RCC 7860 (cell line): ENCODE measurements at places on chromosomes 12 and 14.

- DNase-seq, result peak; percentile 34
Observed at GRCh38 chr14:75711105-75711795, 50.2 kb downstream of the TTLL5 start.

DNA sequence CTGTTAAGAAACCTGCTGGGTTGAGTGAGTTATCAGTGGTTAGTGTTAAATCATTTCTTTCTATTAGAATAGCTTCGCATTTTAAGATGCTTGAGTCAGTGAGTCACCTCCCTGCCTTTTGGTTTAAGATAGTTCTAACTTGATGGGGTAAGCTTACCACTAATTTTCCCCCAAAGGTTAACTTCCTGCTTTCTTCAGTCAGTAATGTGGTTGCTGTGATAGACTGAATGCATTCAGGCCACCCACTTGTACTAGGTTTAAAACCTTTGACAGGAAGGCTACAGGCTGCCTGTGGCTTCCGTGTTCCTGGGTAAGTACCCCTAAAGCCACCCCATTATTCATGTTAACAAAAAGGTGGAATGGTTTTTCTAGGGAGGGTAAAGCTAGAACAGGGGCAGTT, 25.3 kb downstream of the CLEC2A start:
- DNase-seq, result no peak

DNA sequence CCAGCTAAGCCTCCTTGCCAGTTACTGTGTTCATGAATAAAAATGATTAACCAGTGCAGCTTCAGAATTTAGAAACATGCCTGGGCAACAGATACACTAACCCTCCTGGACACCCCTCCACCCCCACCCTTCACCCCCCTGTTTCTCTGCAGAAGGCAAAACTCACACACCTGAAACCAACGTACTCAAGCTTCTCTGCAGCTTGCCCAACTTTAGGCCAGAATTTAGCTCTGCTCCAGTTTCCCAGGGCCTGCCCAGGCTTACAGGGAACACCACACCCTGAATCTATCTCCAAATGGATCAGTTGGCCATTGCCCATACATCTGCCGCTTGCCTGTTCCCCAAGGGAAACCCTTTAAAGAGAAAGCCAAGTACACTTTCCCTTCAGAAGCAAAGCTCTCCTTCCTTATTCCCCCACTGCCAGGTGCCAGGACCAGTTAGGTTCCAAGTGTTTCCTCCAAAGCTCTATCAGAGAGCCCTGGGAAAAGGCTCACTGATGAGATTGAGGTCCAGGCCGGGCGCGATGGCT, 1.8 kb upstream of the SPPL3 start:
- DNase-seq, result no peak

DNA sequence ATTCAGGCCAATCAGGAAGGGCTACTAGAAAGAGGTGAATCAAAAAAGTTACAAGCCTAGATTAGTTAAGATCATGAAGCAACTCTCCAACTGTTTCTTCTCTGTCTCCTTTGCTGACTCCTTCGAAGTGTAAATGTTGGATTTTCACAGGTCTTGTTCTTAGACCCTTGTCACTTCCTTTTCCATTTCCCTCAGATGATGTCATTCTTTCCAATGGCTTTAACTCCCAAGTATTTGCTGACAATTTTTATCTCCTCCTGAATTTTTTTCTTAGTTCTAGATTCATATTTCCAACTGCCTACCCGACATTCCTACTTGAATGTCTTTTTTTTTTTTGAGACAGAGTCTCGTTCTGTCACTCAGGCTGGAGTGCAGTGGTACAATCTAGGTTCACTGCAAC, 10.8 kb downstream of the GAS2L3 start:
- DNase-seq, result no peak

DNA sequence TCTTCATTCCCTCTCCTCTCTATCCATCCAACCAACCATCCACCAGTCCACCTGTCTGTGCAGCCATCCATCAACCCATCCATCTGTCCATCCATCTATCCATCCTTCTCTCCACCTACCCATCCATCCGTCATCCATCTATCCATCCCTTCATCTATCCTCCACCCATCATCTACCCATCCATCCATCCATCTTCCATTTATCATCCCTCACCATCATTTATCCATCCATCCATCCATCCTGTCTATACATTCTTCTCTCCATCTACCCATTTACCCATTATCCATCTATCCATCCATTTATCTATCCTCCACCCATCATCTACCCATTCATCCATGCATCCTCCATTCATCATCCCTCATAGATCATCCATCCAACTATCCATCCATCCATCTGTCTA, 24.4 kb downstream of the AACS start:
- DNase-seq, result no peak

- DNase-seq, result no peak
Observed at GRCh38 chr12:123119808-123120207, 31.1 kb downstream of the PITPNM2 start.

- DNase-seq, result no peak
Observed at GRCh38 chr14:105126981-105127329, 41.6 kb downstream of the JAG2 start.

- no peak for DNase-seq
Observed at GRCh38 chr12:71237128-71237527, 79.3 kb upstream of the TSPAN8 start.

GRCh38 chr12:104951759-104952509, 6.2 kb downstream of the SLC41A2 start:
- no peak for DNase-seq

DNA sequence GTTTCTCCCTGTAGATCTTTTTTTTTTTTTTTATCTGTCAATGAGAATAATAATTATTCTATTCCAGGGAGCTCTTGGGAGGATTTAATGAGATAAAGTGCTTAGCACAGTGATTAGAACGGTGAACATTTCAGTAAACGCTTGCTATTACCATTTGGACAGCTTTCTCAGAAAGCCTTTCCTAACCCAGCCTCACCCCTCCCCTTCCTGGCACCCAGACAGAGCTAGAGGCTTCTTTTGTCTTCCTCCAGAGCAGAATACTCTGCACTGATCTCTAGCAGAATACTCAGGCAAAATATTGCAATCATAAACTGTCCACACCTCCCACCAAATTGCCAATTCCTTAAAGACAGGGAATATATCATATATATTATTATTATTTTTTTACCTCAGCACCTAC, 66.6 kb downstream of the ERGIC2 start:
- no peak for DNase-seq

DNA sequence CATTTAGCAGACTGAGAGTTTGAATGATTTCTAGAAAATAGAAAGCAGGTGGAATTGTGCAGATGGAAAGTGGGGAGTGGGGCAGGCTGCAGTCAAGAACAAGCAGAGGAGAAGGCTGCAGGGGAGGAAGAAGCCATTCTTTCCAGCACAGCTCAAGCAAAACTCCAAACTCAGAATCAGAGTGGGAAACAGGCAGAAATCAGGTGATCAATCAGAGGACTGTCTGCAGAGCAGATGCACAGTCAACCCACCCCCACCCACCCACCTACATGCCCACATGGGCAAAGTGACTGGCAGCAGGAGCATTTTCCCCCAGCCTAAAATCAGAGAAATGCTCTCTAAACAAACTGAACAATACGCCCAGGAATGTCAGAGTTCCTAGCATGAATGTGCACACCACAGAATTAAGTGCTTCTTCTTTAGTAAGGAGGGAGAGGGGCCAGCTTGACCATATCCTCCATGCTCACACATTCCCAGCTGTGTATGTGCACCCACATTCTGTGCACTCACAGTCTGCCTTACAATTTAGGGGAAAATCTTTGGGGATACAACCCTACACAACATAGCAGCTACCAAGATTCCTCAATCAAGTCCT, 194.1 kb upstream of the PLEKHA5 start:
- no peak for DNase-seq

GRCh38 chr12:124496584-124496983, 70.8 kb downstream of the NCOR2 start:
- DNase-seq, result no peak

GRCh38 chr12:62044450-62045135, 215.6 kb upstream of the USP15 start:
- DNase-seq, result no peak

DNA sequence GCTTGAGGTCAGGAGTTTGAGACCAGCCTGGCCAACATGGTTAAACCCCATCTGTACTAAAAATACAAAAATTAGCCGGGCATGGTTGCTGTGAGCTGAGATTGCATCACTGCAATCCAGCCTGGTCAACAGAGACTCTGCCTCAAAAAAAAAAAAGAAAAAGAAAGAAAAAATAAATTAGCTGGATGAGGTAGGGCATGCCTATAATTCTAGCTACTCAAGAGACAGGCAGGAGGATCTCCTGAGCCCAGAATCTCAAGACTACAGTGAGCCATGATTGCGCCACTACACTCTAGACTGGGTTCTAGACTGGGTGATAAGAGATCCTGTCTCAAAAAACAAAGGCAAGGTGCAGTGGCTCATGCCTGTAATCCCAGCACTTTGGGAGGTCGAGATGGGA, 16.9 kb downstream of the PPP4R3A start:
- DNase-seq, result no peak

DNA sequence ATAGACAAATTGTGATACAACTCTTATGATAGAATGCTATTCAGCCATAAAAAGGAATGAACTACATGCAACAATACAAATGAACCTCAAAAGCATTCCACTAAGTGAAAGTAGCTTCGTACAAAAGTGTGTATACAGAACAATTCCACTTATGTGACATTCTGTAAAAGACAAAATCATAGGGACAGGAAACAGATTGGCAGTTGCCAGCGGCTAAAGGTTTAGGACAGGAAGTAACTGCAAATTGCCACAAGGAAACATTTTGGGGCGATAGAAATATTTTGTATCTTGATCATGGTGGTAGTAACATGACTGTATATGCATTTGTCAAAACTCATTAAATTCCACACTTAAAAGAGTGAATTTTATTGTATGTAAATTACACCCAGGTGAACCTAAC, 113.4 kb downstream of the CAPZA3 start:
- DNase-seq, result no peak

- DNase-seq, result no peak
Observed at GRCh38 chr12:96130396-96131059, 63.6 kb upstream of the ELK3 start.

DNA sequence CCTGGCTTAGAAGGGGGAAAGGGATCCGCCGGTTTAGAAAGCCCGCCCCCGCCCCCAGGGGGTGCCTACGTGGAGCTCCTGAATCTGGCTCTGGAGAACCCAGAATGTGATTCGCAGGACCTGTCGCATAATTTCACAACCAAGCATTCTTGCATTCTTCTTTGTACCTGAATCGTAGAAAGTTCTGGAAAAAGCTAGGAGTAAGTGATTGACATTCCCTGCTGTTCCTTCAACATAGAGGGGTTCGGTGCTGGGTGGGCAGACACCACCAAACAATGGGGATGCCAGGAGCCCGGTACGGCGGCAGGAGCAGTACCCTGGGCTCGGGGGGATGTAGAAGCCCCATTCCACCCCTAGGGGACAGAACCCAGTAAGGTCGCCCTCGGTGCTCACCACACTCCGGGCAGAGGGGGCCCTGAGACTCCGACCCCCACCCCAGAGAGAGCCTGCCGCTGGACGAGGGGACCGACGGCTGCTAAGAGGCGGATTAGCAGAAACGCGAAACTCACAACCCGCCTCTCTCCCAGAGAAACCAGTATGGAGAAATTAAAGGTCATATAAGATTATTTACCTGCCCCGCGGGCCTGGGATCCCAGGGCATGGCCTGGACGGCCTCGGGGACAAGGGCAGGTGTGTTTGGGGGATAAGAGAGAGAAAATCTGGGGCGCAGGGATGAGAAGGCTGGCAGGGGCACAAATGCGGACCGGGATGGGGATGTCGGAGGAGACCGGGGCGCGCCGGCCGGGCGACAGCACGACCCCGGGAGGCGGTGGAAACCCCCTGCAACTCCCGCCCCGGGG, 520 bp downstream of the CSRP2 start:
- no peak for DNase-seq

- no peak for DNase-seq
Observed at GRCh38 chr14:67265131-67265530, 23.9 kb downstream of the PALS1 start.

DNA sequence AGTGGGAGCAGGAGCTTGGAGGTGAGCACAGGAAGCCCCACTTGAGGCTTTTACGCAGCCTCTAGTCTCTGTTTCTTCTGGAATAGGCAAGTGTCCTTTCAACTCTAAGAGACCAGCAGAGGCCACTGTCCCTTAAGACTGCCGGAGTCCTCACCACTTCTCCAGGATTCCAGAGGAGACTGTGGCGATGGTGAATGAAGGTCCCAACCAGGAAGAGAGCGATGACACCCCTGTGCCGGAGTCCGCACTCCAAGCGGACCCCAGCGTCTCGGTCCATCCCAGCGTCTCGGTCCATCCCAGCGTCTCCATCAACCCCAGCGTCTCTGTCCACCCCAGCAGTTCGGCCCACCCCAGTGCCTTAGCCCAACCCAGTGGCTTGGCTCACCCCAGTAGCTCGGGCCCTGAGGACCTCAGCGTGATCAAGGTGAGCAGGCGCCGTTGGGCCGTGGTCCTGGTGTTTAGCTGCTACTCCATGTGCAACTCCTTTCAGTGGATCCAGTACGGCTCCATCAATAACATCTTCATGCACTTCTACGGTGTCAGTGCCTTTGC, 442 bp downstream of the FLVCR2 start:
- DNase-seq, result peak; percentile 4

DNA sequence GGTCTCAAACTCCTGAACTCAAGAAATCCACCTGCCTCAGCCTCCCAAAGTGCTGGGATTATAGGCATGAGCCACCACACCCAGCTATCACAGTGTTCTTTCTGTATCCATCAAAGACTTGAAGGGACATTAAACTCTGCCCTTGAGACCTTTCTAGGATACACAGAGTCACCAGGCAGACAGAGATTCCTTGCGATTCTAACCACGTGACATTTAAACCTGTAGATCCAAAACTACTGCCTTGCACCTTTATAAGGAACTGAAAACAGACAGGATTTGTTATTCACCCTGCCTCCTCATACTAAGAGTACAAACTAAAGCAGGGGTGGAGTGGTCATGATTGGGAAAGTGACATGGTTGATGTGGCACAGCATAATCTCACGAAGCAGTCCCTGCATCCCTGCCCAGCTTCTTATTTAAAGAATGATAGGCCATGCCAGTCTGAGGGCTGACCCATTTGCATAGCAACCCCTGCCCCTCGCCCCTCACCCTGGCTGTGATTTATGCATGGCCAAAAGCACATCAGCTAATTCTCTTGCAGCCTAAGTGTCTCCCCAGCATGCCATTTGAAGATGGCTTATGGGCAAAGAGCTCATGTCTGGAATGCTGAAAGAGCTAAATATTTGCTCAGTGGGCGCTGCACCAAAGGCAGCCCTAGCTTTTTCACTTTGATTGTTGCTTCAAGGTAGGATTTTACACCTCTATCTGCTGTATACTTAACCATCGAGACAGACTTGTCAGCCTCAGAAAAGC, 43.2 kb upstream of the MYBPC1 start:
- DNase-seq, result no peak

DNA sequence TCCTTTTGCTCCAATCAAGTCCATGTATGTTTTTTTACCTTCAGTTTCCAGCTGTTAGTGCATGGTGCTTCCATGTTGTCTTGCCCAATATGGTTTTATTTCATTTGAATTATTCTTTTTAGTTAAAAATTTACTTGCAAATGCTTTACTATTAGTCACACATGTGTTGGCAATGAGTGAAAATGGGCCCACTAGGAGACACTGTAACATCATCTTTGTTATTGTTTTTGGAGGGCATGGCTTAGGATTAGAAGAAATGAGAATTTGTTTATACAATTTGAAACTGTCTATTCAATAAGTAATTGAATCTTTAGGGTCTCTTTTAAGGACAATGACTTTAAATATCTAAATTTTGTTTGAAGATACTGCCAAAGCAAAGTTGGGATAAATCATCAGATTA, 133.7 kb downstream of the BRMS1L start:
- no peak for DNase-seq

GRCh38 chr14:61632401-61632800, 62.9 kb upstream of the HIF1A start:
- no peak for DNase-seq
